ENCODE measurements at places on chromosomes 4 and X.

DNA sequence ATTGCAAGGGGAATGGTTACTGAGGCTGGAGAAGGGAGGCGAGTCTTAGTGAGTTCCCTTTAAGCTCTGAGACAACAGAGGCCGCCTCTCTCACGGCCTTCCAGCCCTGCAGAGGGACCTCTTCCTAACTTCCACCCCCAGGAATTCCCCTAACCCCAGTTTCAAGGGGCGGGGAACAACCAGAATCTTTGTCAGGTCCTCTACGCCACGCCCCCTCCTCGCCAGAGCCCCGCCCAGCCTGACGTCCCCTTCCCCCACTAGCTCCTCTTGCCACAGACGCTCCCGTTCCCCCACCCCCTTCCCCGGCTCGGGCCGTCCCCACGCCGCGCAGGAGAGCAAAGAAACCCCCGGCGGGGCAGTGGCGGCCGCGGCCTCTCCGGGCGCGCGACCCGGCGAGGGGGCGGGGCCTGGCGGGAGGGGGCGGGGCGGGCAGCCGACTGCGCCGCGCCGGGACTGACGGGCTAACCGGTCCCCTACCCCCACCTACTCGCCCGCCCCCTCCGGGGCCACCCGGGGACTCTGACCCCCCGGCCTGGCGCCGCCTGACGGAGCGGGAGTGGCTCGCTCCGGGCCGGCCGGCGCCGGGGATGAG, 12.3 kb upstream of the TMEM156 start:
- peak; percentile 97 for DNase-seq

- DNase-seq: no peak
Measured at GRCh38 chr4:107317611-107318010, 281.5 kb upstream of the DKK2 start.

DNA sequence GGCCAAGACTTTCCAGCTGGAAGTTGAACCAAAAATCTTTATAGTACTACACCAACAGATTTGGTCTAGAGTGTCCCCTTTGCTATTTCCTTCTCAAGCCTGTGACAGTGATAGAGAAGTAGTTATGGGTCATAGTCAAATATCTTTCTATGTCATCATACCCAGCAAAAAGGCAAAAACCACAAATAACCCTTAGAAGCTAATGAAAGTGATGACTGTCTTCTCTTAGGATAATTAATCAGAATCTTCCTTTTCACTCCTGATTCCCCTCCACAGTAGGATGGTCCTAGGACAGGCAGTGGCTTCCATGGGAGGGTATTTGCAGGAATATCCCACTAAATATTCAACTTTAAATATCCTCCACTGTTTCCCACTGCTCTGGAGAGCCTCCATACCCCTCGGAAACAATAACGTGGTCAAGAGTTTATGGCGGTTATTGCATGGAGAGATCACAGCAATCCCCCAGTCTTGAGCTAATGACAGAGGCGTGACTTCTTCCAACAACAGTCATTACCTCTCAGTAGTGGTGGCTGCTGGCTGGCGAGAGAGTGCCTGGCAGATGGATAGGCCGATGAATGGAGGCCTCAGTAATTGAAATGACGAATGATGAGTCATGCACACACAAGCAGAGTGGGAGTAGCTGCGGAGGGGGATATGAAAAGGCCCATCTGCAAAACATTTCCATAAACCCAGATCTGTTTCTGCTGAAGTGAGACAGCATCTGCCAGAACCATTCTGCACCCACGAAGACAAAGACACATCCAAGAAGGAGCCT, 154.9 kb downstream of the STK32B start:
- no peak for DNase-seq

- no peak for DNase-seq
Measured at GRCh38 chr4:33772582-33772981, 2471.7 kb downstream of the ARAP2 start.

- DNase-seq: no peak
Measured at GRCh38 chr4:1647432-1647831, 36.7 kb downstream of the FAM53A start.

DNA sequence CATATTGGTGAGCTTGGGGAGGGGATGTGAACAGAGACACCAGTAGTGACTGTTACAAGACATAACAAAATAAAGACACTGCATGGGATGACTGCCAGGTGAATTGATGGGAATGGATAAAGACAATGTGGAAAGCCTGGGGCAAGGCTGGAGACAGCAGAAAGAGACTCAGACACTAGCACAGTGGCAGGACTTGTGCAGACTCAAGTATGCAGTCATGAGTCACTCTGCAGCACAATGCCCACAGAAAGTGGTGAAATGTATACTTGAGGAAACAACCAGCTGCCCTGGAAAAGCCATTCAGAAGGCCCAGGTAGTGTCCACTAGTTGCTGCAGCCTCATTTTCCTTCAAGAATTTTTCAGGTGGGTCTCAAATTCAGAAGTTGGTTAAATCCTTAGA, 452.3 kb downstream of the MID1IP1 start:
- no peak for DNase-seq

DNA sequence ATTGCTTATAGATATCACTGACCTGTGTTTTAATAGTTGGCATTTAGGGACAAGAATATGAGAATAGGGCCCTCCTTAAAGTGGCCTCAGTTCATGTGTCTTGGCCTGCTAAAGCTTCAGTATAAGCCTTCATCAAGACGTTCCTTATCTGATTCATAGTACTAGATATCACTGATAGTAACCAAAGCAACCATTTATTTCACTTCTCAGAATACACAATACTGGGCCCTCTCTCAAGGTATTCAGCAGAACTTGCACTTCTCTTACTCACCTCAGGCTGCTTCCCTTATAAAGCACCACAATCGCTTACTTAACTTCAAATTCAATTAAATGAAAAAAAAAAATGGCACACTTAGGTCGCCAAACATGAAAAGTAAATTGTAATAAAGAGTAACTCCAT, 259.4 kb upstream of the PCDH7 start:
- DNase-seq: no peak

- no peak for DNase-seq
Measured at GRCh38 chrX:153388722-153389459, 12.3 kb downstream of the PNMA6E start.

DNA sequence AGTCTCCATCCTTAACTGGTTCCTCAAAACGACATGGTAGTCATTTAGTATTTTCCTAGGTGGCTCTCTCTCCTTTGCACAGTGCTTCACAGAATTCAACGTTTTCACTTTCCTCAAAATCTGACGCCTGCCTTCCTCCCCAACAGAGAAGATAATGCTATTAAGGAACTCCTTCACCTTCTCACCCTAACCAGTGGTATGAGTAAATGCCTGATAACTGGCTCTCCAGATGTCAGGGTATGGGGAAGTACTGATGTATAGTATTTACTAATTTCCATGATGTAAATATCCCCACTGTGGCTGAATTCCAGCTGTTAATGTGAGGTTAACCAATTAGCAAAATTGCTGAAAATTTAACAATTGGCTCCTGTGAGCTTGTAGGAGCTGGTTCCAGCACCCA, 28.8 kb upstream of the NSUN7 start:
- no peak for DNase-seq

GRCh38 chr4:83651846-83652245, 115.9 kb downstream of the GPAT3 start:
- no peak for DNase-seq

DNA sequence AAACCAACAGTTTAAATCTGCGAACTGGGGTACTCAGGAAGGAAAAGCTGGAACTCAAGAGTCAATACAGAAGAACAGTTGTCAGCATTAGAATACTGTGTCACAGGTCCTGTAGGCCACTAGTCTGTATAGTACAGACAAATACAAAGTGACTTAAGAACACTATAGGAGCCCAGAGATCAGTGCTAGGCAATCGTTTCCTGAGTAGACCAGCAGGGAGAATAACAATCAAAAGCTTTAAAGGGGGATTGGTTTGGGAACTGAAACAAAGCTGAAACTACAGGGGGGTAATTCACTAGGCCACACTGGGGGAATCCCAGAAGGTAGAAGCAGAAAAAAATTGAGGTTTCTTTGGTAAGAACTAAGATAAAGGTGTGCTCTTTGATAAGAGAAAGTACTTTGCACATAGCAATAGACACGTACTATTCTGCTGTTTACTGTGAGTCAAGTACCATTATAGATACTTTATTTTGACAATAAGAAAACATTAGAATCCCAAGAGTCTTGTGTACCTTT, 339.7 kb downstream of the PCDH19 start:
- no peak for DNase-seq

DNA sequence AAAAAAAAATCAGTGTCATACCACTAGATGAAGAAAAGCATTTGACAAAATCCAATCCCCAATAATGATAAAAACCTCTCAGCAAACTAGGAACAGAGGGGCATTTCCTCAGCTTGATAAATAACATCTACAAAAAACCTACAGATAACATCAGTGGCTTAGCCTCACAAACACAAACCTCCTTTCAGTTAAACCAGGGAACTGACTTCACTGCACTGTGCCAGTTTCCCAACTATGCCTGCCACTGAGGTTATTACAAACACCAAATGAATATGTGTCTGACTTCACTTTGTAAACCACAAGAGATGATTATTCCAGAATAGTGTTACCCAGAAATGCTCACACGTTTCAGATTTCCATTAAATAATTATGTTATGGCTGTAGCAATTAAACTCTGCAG, 15.3 kb downstream of the MTMR8 start:
- DNase-seq: no peak

- DNase-seq: no peak
Measured at GRCh38 chr4:47427935-47428334, 35.6 kb downstream of the COMMD8 start.

DNA sequence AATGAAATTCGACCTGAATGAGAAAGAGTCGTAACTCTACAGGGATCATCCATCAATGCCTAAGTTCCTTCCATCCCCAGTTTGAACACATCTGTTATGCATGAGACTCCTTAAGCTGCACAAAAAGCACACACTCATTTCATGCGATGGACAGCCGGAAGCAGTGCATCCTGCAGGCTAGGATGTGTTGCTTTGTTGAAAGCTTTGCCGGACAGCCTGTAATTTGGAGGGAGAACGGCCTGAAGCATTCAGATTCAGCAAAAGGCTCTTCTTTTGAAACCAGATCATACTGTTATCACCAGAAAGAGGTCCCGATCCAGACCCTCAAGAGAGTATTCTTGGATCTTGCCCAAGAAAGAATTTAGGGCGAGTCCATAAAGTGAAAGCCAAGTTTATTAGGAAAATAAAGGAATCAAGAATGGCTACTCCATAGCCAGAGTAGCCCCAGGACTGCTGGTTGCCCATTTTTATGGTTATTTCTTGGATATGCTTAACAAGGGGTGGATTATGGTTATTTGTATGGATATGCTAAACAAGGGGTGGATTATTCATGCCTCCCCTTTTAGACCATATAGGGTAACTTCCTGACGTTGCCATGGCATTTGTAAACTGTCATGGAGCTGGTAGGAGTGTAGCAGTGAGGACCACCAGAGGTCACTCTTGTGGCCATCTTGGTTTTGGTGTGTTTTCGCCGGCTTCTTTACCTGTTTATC, 48.1 kb upstream of the DHRSX start:
- DNase-seq: no peak

DNA sequence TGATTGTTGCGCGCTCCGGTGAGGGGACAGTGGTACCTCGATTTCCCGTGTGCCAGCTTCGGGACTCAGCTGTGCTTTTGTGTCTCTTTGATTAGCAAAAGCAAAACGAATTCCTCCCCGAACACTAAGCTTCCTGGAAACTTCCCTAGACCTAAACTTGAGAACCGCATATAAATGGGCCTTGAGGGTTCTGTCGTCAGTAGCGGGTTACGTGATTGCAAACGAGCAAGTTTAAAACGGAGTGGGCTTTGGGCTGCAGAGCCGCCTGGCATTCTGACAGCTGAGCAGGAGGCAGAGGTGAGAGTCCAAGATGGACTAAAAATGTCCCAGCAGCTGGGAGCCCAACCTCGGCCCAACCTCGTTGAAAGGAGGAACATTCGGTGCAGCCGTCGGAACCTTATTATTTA, 1.2 kb upstream of the TAPT1 start:
- DNase-seq: no peak

GRCh38 chrX:47218920-47219815, 687 bp downstream of the CDK16 start:
- peak; percentile 18 for DNase-seq

- DNase-seq: no peak
Measured at GRCh38 chr4:70397580-70397979, at the start of gene OPRPN. Gene OPRPN, plus strand, starts transcription at chr4:70397940. Its CDS starts 1,346 bp downstream, at chr4:70399286.

DNA sequence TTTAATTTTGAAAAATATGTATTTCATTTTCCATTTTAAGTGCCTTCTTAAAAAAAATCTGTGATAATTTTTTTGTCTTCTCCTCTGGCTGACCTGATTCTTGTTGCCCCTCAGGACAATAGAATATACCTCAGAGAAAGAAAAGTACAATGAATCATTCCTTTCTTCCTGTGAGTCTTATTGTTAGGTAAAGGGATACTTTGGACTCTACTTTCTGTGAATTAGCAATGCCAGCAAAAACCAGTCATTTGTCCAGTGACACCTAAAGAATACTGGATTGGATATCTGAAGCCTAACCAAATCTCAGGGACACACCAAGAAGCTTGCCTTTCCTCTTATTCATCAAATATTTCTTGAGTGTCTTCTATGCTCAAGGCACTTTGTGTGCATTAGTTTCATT, 102.1 kb downstream of the AREG start:
- no peak for DNase-seq

- no peak for DNase-seq
Measured at GRCh38 chr4:175290401-175290800, 372.2 kb downstream of the ADAM29 start.

- no peak for DNase-seq
Measured at GRCh38 chr4:155599596-155599995, 67.1 kb upstream of the GUCY1A1 start.

DNA sequence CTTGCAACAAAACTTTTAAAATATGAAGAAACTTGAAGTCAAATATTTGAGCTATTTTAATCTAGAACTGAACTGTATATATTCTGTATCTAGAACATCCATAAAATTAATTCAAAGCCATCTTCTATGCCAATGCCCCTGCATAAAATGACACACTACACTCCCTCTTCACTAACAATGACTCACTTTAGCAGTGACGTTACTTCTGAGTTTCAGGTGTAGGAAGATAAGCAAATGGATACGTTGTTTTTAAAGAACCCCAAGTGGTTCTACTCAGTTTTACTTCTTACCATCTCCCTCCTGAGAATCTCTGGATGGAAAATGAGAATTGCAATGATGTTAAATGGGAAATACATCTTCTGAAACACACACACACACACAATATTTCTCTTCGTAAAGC, 45.2 kb downstream of the CXXC4 start:
- DNase-seq: no peak
